Hindlimb muscle (tissue), 1 donor: ENCODE measurements at places on chromosomes 3 and 15.

DNA sequence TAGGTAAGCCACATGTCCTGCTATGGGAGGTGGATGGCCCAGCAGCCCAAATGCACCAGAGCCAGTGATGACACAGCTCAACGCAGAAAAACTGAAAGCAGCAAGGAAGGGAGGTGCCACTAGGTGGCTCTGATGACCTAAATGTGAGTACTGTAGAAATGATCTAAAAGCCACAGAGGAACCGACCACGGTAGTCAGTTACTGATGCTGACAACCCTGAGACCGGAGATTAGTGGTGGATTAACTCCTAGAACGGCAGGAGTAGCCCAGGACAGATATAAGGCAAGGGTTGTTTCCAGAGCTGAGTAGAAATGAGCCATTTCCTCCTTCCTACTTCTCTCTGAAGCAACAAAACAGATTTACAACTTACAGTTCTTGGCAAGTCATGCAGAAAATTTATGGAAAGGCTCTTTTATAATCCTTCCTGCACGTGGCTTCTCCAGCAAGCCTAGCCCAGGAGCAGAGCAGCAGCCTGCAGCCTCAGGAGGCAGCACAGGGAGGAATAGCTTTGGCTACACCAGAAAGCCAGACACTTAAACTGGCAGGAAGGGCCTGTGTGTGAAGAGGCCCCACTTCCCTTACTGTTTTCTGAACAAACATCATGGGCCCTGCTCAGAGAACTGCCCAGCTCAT, 13.1 kb downstream of the FBXL22 start:
- DNase-seq = peak; percentile 78

GRCh38 chr3:9314796-9315195, 48.1 kb upstream of the THUMPD3 start:
- DNase-seq = no peak

- DNase-seq = no peak
Measured at GRCh38 chr15:43552256-43552655, 34.8 kb downstream of the MAP1A start.

GRCh38 chr3:124850633-124851032, 36.5 kb downstream of the ITGB5 start:
- DNase-seq = no peak

DNA sequence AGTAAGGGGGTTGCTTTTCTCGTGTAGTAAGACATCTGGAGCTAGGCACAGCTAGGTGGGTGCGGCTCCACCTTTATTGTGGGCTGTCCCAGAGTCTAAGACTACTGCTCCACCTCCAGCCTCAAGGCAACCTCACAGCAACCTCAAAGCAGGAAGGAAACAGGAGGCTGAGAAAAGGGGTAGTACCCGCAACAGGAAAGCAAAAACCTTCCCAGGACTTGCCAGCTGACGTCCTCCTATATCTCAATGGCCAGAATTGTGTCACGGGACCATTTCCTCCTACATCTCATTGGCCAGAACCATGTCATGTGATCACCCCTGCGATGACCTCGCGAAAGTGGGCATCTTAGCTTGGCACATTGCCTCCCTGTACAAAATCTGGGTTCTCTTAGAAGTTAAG, 4.3 kb upstream of the GPR160 start:
- DNase-seq = no peak

DNA sequence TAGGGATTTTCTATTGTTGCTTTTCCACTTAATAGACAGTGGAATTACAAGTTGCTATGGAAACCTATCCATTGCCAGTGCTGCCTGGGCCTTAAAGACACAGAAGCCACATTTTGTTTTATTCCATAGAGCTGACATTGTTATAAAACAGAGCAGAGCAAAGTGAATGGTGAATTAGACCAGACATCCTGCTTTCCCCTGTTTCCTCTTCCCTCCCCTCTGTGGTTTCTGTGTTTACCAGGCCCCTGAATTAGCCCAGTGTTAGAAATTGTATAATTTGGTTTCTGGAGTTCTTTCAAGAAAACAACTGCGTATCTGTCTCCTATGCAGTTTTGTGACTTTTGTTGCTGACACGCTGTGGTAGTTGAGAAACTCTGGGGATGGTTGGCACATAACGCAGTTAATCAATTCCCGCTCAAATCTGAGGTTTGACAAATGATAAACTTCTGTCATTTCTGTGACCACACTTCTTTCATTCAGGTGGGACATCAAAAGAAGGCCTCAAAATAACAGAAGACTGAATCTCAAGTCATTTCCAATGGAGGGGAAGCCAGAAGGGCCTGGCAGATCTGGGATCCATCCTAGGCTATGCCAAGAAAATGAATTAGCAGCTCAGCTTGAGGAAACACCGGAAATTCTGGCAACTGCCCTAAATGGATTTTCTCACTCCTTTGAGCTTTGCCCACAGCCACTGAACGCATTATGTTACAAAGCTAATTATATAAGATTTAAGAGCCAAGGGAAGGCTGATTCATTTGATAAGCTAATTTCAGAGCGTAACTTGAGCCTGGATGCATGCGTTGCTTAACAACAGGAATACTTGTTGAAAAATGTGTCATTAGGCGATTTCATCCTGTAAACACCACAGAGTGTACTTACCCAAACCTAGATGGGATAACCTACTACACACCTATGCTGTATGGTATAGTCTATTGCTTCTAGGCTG, 46.9 kb downstream of the NR1D2 start:
- DNase-seq = no peak
